ENCODE measurements at places on chromosomes 6 and 20. TPM values are rescaled to one million over a fixed set of nuclear protein-coding genes. Genes with fewer than 3 reads are reported as not detected.

Gene RGS17
- total RNA-seq, result 3.3 TPM

Gene ETV7
- 0.27 TPM for total RNA-seq

Gene HTR1B
- total RNA-seq, result 22.2 TPM

Gene RAD21L1
- total RNA-seq, result under 0.01 TPM

Gene ESR1
- total RNA-seq, result under 0.01 TPM

Gene EDN3
- total RNA-seq, result not detected

Gene EIF2S2
- total RNA-seq, result 115 TPM

Gene HLA-DRB5
- 0.19 TPM for total RNA-seq

Gene SLC23A2
- total RNA-seq, result 14.0 TPM

Gene FBXO30
- 14.0 TPM for total RNA-seq

Gene PREX1
- 61.7 TPM for total RNA-seq

Gene SLC12A5
- total RNA-seq, result 0.63 TPM

Gene NKAPL
- total RNA-seq, result 0.85 TPM

Measured in endothelial cell of coronary artery (primary cell).